Activated CD4-positive, alpha-beta T cell treated with anti-CD3 and anti-CD28 coated beads for 36 hours (primary cell): ENCODE measurements at places on chromosomes 13 and 19. TPM values are rescaled to one million over a fixed set of nuclear protein-coding genes. Genes with fewer than 3 reads are reported as not detected.

DNA sequence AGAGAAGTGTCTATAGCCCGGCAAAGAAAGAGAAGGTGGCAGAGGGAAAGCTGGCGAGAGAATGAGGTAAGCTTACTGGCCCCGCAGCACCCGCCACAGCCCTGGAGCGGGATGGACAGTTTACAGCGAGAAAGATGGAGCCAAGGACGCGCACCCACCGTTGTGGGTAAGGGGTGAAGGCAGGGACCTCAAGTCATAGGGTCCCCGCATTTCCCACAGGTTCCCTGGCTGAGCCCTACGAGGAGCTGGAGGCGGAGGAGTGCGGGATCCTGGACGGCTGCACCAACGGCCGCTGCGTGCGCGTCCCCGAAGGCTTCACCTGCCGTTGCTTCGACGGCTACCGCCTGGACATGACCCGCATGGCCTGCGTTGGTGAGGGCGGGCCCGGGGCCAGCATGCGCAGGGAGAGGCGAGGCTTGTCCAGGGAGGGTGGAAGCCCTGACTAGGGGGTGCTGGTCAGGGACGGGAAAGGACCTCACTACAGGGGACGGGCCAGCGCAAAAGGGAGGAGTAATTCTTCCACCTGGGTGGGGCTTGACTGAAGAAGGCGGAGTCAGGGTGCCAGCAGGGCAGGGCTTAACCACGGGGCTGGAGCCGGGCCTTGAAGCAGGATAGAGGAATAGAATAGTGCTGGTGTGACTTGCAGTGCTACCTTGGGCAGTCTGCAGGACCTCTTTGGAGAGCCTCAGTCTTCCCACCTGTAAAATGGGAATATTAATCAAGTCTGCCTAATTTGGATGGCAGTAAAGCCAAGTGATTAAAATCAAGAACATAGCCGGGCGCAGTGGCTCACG is 26.5 kb downstream of the LTBP4 start:
- no peak for DNase-seq

- DNase-seq = no peak
Observed at GRCh38 chr19:10087296-10088061, 1.4 kb downstream of the SHFL start.

DNA sequence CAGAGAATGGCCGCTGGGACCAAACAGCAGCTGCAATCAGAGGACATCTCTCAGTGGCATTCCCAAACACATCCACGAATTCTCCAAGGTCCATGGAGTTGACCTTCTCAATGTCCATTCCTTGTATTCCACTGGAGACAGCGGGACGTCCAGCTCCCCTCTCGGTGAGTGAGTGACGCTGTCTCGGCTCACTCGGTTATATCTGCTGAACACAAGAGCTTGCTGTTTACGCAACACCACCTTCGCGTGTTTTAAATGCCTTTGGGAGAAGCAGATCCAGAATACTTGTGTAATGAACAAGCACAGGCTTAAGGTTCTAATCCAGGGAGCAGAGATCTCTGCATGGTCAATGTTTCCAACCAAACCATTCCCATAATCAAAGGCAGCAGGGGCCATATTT is at the start of gene URAD:
Gene URAD (minus strand): TSS at position 174 of the 400 bp plus-strand sequence. CDS start 56 bp downstream, at position 118.
- DNase-seq = no peak

- DNase-seq = no peak
Observed at GRCh38 chr13:79043208-79043607, 362.8 kb downstream of the RBM26 start.

GRCh38 chr13:111597191-111597611 is 276.8 kb downstream of the TEX29 start:
- no peak for DNase-seq

DNA sequence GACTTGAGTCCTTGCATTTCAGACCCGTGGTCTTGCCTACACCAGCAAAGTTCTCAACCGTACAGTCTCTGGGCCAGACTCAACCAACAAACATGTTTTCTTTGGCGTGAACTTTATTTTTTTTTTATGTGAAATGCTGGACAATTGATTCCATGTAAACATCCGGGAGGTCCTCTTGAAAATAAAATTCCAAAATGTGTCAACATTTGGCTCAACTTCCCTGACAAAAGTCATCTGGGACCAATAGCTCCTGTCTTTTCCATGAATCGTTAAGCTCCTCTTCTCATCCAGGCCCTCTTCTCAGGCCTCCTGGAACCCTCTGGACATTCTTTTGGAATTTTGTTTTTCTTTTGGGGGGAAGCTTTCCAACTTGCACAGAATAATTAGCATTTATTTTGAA is 2.7 kb downstream of the ALDH16A1 start:
- no peak for DNase-seq

DNA sequence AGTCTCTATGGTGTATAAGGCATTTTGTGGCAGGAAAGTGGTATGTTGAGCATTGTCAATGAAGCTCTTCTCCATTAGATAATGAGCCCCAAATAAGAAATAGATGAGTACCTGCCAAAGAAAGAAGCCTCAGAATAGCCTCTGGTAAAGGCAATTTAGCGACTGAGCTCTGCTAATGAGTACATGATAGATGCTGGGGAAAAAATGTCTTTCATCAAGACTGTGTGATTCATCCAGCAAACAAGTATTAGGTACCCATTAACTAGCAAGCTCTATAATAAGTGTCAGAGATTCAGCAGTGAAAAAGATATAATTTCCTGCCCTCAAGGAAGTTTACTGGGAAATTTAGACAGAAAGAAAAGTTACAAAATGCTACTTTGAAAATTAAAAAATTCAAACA is 294.6 kb downstream of the ITGBL1 start:
- no peak for DNase-seq

- no peak for DNase-seq
Observed at GRCh38 chr19:11273296-11273695, 11.0 kb upstream of the DOCK6 start.

DNA sequence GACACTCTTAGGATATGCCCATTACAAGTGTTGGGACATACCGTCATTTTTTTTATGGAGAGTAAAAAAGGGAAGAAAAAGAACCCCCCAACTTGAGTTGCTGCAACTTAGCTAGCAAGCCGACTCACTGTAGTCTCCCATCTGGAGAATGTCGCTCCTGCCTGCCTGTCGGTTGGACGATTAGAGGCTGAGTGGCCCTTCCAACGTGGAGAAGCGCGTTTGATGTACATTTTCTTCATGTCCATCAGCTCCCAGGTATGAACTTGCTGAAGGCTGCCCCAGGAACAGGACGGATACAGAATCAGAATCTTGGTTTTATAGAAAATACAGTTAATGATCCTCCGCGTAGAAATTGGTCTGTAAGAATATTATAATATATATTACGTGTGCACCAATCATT is 189.0 kb upstream of the SOX1 start:
- no peak for DNase-seq

- DNase-seq = no peak
Observed at GRCh38 chr13:59425211-59425741, 738.5 kb downstream of the DIAPH3 start.

DNA sequence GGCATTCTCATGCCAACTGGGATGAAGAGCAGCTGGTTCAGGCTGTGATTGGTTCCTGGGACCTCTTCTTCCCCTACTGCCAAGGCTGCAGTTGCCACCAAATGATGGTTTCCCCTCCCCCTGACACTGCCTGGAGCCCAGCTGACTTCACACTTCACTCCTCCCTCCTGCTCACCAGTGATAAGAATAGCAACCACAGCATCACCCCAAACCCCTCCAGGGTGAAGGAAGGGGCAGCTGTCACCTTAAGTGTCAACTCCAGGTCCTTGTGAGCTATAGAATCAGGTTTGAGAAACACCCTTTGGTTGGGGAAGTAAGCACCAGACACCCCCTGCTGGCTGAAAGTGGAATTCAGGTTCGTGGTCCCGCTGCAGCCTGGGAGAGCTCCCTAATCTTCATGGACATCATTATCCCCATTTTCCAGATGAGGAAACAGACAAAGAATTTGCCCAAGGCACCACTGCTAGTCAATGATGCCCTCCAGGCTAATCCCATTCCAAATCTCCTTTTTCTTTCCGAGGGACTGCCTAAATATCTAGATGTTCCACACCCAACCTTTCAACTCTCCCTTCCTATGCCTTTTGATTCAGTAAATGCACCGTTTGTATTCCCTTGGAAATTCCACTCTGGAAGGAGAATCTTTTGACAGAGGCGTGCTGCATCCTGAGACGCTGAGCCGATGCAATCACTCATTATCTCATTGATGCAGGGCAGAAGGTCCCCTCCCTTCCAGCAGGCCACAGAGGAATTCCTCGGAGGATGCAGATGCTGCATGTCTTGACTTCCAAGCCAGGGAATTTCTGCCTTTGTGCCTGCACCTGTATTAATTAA is 50.6 kb upstream of the UQCRFS1 start:
- peak; percentile 75 for DNase-seq

DNA sequence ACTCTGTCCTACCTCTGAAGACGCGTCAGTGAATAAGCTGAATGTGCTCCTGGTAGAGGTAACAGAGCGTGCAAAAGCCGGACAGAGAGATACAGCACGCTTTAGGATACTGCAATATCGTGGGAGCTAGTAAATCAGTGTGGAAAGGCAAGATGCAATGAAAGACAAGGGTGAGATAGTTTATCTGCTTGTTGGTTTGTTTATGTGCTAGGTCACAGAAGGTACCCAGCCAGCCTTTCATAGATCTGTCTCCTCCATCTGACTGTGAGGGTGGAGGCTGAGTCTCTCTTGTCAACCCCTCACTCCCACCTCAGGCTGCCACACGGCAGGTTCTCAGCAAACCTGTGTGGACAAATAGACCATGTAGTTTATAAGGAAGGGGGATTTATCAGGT is 904 bp upstream of the GIPC1 start:
- DNase-seq = no peak

GRCh38 chr13:111914241-111915103 is 152.5 kb upstream of the SOX1 start:
- no peak for DNase-seq

DNA sequence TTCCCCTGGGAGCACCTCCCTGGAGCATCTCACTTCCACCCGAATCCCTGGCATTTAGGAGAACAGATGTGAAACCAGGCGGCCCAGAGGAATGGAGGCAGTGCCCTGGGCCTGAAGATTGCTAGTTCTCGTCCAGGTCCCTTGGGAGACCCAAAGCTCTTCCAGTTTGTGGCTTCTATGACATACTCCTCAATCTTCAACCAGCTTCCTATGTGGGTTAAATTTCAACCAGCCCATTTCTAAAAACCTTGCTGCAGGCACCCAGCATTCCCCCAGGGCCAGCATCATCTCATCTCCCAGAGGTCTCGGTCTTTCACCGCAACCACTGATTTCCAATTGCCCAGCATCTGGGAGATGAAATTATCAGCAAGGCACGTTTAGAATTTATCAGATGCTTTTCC is 46.0 kb upstream of the STK24 start:
- no peak for DNase-seq

- DNase-seq = no peak
Observed at GRCh38 chr13:109938255-109938936, 152.0 kb upstream of the IRS2 start.

DNA sequence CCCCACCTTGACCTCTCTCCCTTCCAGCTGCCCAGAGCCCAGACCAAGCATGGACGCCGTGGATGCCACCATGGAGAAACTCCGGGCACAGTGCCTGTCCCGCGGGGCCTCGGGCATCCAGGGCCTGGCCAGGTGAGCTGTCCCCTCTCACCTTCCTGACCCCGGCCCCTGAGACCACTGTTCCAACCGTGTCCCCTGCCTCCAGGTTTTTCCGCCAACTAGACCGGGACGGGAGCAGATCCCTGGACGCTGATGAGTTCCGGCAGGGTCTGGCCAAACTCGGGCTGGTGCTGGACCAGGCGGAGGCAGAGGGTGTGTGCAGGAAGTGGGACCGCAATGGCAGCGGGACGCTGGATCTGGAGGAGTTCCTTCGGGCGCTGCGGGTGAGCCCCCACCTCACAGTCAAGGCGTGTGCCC is 312 bp downstream of the CAPS start:
- DNase-seq = no peak

GRCh38 chr13:113670541-113670940 is 3.5 kb downstream of the GRK1 start:
- peak; percentile 2 for DNase-seq

GRCh38 chr19:45179072-45179891 is 698 bp downstream of the BLOC1S3 start:
- DNase-seq = peak; percentile 67

DNA sequence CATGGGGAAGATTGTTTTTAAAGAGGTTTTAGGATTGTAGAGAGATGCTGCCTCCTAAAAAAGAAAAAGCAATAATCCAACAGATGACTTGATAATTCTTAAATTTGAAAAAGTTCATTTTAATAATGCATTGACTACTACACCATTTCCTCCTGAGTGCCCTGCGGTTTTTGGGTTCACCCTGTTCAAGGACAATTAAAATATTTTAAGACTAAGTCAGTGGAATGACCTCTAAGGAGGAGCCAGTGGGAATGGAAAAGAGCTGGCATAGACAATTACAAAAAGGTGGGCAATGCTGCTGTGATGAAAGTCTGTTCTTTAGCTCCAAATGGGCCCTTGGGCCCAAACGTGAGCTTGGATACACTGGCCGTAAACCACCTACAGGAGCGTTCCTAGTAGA is 217.8 kb downstream of the LHFPL6 start:
- DNase-seq = no peak

DNA sequence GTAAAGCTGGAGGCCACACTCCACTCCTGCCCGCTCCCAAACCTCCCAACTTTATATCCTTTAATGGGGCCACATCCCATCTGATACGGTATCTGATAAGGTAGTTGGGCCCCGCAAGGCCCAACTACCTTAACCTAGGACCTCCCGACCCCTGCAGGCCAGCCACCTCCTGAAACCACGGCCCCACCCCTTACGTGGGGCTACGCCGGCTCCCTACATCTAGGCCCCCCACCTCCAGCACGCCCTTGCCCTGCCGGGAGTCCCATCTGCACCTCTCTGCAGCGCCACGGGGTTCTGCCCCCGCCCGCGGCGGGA is 2.2 kb downstream of the IGFLR1 start:
- no peak for DNase-seq

- no peak for DNase-seq
Observed at GRCh38 chr13:70812481-70812880, 704.2 kb upstream of the KLHL1 start.

PALM3 gene
- total RNA-seq = 0.16 TPM

KLC3 gene
- total RNA-seq = 0.11 TPM

HNRNPM gene
- total RNA-seq = 304 TPM

ZNF471 gene
- 1.4 TPM for total RNA-seq

TLE6 gene
- total RNA-seq = 3.5 TPM

USF2 gene
- total RNA-seq = 154 TPM

KLF1 gene
- total RNA-seq = 0.18 TPM

MADCAM1 gene
- total RNA-seq = 0.14 TPM

FLT1 gene
- 21.7 TPM for total RNA-seq

SPIB gene
- total RNA-seq = 0.33 TPM

DIAPH3 gene
- total RNA-seq = 28.5 TPM
